Activated naive CD8-positive, alpha-beta T cell treated with anti-CD3 and anti-CD28 coated beads for 36 hours (primary cell): ENCODE measurements at places on chromosomes 2 and 18.

- DNase-seq: no peak
Measured at GRCh38 chr18:57107140-57107832, 39.6 kb upstream of the BOD1L2 start.

DNA sequence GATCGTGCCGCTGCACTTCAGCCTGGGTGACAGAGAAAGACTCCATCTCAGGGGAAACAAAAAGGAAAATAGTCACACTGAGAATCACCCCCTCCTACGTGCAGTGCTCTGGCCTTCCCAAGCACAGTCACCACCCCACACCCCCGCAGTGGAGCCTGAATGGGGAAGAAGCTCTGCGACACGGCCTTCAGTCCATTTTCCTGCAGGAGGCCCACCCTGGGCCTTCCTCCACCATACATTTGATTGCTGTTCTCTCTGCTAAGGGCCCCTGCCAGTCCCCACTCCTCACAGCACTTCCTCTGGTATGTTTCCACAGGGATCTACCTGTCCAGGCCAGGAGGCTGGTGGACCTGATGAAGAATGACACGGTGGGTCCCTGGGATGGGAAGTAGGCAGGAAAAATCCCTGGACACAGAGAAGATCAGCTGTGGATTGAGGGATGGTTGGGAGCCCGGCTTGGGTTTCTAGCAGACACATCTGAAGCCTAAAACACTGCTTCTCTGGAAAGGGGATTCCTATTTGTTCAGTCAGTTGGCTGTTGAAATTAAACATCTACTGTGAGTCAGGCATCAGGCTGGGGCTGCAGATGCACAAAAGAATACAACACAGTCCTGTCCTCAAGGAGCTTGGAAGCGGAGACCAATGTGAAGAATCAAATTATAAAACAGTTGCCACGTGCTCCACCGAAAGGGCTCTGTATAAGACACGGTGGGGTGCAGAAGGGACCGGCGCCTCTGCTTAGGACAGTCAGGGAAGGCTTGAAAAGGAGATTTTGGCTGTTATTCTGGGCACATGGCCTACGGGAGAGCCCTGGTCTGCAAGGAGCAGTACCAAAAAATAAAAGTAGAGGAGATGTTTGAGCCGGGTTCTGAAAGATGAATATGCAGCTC lies 82.2 kb downstream of the PLB1 start:
- DNase-seq: no peak

DNA sequence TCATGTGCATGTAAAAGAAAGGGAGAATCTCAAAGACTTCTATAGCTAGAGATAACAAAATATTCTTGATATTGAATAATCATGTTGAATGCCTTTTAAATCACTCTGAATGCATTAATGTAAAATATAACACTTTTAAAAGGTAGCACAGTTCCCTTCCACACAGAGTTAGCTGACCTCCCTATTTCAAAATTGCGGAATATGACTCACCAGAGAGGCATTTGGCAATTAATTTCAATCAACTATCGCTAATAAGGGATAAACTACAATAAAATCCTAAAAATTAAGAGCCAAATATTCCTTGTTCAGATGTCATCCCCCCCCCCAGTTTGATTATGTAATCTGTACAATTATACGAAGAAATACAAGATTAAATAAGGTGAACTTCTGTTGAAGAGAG lies 29.3 kb downstream of the ZC3H15 start:
- DNase-seq: no peak

DNA sequence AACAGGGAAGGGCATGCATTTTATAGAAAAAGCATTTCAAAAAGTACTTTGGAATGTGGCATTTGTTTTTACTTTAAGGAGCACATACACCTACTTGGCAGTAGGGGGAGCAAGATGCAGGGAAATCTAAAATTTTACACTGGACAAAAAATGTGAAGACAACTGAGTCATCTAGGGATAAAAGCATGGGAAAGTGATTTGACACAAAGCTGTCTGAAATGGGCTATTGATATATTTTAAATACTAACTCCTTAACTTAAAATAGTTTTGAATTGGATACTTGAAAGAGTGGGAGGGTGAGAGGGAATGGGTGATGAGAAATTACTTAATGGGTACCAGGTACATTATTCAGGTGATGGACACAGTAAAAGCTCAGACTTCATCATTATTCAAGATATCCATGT lies 15.8 kb downstream of the TMEM200C start:
- no peak for DNase-seq

DNA sequence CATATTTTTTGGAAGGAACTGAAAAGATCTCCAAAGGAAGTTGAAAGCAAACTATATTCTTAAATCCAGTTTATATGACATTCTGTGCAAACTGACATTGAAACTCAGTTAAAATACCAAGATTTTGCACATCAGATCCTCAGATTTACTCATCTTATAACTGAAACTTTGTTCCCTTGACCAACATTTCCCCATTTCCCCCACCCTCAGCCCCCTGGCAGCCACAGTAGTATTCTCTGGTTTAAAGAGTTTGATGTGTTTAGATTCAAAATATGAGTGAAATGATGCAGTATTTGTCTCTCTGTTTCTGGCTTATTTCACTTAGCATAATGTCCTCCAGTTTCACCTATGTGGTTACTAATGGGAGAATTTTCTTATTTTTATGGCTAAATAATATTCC lies 99.2 kb upstream of the ITGA4 start:
- DNase-seq: peak; percentile 37

- peak; percentile 27 for DNase-seq
Measured at GRCh38 chr18:79203017-79203605, 133.9 kb downstream of the ATP9B start.

- DNase-seq: no peak
Measured at GRCh38 chr2:64391940-64392339, 62.0 kb upstream of the LGALSL start.
